ENCODE measurements at places on chromosomes 5 and 9.

- no peak for DNase-seq
Observed at GRCh38 chr5:27140831-27141230, 102.4 kb upstream of the CDH9 start.

GRCh38 chr9:113593682-113594281, 130.3 kb downstream of the RGS3 start:
- DNase-seq: peak; percentile 88

- DNase-seq: no peak
Observed at GRCh38 chr5:8813180-8813579, 732.7 kb downstream of the SEMA5A start.

GRCh38 chr9:88481933-88482332, 53.0 kb upstream of the NXNL2 start:
- DNase-seq: no peak
